ENCODE measurements at places on chromosomes 6 and 20. TPM values are rescaled to one million over a fixed set of nuclear protein-coding genes. Genes with fewer than 3 reads are reported as not detected.

Gene PBOV1
- 0.13 TPM for polyA plus RNA-seq

DNA sequence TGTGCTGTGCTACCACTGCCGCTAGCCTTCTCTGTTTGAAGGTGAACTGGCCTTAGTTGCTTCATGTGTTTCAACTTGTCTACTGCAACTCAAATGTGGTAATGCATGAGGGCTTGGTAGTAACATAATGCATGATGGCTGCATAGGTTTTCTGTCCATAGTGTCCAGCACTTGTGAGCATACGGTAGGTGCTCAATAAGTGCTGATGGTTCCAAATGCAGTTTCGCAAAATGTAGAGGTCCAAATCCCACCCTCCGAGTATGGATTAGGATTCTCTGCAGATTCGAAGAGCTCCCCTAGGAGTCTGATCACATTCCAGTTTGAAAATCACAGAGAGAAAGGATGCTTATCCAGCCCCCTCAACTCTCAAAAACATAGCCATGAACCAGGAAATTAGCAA, 64.2 kb downstream of the FGD2 start:
- DNase-seq, result no peak

DNA sequence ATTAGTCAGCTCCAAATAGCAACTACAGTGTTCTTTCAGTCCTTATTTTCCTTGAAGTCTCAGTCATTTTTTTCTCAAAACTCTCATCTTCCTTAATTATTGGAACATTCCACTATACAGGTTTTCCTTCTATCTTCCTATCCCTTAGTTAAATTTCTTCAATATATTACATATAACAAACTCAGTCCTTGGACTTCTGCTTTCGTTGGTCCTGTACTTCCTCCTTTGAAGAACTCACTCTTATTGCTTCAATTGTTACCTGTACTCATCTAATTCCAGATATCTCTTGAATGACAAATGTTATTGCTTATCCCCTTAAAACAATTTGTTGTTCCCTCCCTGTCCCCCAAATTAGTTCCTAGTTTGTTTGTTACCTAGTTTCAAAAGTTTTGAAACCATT, 67.7 kb upstream of the NOTCH4 start:
- no peak for DNase-seq

DNA sequence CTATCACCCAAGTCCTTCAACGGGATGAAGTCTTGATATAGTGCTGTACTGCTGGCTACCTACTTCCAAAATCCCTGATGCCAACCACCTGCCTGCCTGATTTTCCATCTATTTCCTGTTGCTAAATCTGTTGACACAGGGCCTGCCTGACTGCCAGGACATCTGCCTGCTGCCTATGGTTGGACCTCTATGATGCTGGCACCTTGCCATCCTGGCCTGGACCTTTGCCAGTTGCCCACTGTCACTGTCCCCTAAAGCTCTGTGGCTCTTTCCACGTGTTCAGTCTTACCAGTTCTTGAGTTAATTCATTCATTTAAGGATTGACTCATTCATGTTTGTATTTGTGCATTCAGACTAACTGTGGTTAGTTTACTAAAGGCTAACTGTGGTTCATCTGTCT, 9.2 kb upstream of the RGS17 start:
- DNase-seq, result no peak

DNA sequence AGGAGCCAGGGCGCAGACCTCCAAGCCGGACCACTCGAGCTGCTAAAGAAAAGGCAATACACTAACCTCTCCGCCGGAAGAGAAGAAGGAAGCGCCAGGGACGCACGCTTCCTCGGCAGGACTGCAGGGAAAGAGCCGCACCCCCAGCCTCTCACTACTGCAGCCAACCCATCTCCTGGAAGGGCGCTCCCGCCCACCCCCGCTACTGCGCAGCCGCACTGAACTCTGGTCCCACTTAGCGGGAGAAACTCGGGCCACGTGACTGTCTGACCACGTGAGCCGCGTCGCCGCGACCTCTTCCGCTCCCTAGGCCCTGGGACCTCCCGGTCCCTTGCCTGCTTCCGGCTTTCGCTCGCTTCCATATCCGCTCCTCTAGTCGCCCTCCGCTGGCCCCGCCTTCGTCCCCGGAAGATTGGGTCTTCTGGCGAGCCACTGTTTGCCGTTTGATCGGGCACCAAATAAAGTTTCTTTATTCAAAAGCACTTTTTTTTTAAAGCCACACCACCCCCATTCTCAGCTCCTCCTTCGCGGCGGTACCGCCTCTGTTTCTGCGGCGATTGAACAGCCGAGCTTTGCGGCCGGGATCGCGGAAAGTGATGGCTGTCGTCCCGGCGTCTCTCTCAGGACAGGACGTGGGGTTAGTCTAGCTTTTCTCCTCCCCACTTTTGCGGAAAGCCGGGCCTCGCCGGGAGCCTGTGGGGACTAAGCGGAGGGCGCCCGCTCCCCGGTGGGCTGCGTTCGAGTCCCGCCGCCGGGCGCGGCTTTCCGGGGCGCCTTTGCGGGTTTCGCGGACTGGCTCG, at the start of gene RMND1:
RMND1 (minus strand) TSS at position 177 of the 800 bp plus-strand sequence. CDS start 6,315 bp downstream, outside the sequence.
- DNase-seq, result peak; percentile 100

GRCh38 chr20:9966966-9967365, 67.8 kb upstream of the ANKEF1 start:
- no peak for DNase-seq

Gene RNF144B
- polyA plus RNA-seq, result 20.5 TPM

- no peak for DNase-seq
Measured at GRCh38 chr6:80579391-80580023, 473.0 kb downstream of the BCKDHB start.

- DNase-seq, result no peak
Measured at GRCh38 chr20:31708736-31709534, 13.7 kb downstream of the BCL2L1 start.

GRCh38 chr20:13778827-13779226, 5.9 kb downstream of the ESF1 start:
- no peak for DNase-seq

Gene DPM1
- polyA plus RNA-seq, result 59.9 TPM

Gene TCP11
- 1.9 TPM for polyA plus RNA-seq

DNA sequence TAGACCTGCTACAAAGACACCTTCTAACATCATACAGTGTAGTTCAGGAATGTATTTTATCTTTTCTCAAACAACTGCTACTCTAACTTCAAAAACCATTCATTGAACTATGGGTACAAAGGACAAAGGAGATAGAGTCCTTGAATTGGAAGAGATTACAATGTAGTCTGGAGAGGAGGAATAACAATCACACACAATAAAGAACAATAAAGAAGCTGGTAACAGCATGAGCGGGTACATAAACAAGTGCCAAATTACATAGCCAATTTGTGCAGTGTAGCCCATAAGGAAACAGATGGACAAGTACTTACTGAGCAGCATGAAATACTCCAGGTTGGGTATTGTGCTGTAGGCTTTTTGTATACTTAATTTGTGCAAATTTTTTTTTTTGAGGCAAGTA, 44.3 kb downstream of the OSTM1 start:
- no peak for DNase-seq

GRCh38 chr6:40705354-40705753, 118.2 kb upstream of the LRFN2 start:
- no peak for DNase-seq

DNA sequence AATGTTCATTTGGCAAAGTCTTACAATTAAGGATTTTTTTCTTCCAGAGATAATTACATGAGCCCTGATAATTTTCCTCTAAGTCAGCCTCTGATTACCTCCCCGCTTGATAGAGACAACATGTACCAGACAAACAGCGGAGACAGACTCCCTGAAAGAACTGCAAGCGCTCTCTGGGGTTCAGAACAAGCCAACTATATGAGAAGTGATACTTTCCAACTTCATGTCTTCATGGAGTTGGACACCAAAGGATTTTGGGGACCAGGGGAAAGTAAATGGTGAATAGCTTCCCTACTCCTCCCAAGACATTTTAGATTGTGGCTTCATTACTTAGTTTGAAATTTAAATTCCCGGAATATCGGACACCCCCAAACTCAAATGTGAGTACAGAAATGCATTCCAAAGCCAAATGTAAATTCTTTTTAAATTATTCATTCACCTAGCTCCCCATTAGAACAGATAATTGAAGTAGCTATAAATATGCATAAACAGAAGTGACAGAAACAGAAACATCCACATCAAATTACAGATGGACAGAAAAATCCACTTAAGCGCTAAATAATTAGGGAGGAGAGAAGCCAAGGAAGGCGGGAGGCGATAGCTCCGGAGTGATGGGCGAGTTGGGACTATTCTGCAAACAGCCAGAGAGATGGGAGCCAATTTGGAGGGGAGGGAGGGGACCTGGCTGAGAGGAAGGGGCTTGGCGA, 129.7 kb upstream of the AKAP12 start:
- DNase-seq, result no peak

GRCh38 chr20:7744411-7744810, 195.8 kb downstream of the HAO1 start:
- DNase-seq, result no peak

DNA sequence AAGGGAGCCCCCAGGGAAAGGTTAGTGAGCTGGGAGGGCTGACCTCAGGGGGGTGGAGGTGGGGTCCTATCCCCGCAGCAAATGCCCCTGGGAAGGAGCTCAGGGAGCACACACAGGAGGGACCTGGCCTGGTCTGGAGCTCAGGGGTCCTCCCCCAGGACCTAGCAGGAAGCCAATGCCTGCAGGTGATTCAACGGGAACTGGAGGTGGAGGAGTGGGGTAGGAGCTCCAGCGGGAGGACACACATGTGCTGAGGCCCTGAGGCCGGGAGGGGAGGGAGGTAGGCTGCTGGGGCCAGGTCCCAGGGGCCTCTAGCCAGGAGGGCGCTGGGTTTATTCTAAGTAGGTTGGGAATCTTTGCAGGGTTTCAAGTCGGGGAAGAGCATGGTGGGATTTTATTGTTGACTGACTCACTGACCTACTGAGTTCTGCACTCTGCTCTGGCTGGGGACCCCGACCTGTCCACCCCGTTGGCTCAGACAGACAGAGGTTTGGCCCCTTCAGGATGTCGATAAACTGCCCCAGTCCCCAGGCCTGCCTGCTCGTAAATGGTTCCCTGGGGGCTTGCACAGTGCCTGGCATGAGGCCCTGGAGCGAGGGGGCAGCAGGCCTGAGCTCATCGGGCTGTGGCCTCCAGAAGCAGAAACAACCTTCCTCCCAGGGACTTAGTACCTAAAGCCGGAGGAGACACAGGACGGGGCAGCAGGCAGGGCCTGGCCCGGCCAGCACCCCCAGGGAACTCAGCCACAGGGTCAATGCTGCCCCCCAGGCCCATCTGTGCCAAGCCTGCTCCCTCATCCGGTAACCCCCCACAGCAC, 62.3 kb downstream of the RIPOR3 start:
- DNase-seq, result no peak

Gene PPT2
- 40.9 TPM for polyA plus RNA-seq

GRCh38 chr6:122028933-122029522, 370.4 kb upstream of the HSF2 start:
- no peak for DNase-seq

DNA sequence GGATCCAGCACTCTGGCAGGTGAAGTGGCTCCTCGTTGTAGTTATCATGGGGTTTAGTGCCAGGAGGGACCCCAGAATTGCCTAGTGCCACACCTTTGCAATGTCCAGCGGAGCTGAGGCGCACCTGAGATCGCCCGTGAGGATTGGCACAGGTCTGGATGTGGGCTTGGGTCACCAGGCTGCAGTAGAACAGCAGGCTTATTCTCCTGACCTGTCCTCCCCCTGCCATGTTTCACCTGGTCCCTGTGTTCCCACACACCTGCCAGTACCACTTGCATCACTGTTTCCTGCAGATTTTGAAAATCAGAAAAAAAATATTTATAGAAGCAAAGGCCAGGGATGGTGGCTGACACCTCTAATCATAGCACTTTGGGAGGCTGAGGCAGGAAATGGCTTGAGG, 16.7 kb downstream of the ENTPD6 start:
- DNase-seq, result no peak

- no peak for DNase-seq
Measured at GRCh38 chr6:14936861-14937260, 309.0 kb upstream of the JARID2 start.

- DNase-seq, result no peak
Measured at GRCh38 chr6:15911753-15912504, 217.0 kb upstream of the MYLIP start.

DNA sequence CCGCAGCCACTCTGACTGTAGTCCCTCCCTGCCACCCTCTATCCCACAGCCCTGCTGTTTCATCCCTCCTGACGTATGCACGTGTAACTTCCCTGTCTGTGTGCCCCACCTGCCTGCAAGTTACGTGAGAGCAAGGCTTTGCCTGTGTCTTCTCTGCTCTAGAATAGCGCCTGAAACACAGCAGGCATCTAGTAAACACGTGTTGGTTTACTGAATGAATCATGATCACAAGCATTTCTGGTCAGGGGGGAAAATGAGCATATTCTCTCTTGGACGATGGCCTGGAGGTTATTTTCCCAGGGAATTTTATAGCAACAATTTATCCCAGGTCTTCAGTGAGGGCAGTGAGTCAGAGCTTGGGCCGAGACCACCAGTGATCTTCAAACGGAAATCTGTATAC, 38.3 kb downstream of the PSMG4 start:
- no peak for DNase-seq

DNA sequence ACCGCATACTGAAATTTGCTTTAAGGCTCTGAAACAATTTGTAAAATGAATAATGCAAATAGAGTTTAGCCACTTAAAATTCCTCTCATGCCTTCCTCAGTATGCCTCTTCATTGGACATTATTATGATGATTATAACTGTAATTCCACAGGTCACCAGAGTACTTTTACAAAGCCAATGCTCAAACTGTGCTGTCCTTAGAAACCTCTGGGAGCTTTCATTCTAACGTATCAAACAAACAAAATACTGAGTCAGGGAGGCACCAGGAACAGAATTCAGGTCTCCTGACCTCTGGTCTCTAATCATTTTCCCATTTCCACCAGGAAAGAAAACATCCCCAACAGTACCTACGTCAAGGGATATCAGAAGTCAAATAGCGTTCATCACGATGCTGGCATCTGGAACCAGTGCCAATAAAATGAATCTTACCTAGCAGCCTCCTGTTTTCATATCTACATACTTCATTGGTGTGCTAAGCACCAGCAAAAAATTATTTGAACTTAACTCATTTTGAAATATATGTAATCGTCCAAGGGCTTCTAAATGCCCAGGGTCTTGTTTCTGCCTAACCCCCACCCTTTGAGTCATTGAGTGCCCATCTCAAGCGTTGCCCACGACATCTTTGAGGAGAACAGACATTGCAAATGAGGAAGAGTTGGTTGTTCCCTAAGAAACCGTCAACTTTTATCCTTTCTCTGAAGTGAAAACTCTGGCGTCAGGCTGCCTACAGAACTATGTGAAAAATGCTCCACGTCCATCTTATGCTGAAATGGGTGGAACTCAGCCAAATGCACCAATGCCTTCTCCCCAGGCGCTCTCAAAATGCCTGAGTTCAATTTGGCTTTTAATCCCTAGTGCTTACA, 37.9 kb downstream of the NEDD9 start:
- DNase-seq, result no peak

- DNase-seq, result no peak
Measured at GRCh38 chr6:147384737-147385710, 123.5 kb upstream of the SAMD5 start.

DNA sequence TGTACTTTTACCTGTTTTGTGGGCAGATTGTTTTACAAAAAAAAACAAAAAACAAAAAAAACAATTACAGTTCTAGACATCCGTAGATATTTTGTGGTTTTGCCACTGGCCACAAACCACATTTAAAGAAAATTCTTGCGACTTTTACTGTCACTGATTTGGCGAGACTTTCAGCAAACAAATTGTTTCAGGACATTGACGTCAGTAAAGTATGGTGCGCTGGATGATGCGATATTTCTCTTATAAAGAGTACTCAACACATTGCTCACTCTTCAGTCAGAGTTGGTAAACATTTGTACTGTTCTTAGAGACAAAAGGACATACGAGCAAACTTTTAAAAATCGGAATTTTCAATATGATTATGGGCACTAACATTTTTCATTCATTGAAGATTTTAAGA, 229.8 kb downstream of the HAO1 start:
- DNase-seq, result no peak

- DNase-seq, result peak; percentile 85
Measured at GRCh38 chr6:26553635-26554446, 15.7 kb downstream of the HMGN4 start.

All from left kidney (tissue), 8 donors.